ENCODE measurements at places on chromosomes 11 and 22. TPM values are rescaled to one million over a fixed set of nuclear protein-coding genes. Genes with fewer than 3 reads are reported as not detected.

DNA sequence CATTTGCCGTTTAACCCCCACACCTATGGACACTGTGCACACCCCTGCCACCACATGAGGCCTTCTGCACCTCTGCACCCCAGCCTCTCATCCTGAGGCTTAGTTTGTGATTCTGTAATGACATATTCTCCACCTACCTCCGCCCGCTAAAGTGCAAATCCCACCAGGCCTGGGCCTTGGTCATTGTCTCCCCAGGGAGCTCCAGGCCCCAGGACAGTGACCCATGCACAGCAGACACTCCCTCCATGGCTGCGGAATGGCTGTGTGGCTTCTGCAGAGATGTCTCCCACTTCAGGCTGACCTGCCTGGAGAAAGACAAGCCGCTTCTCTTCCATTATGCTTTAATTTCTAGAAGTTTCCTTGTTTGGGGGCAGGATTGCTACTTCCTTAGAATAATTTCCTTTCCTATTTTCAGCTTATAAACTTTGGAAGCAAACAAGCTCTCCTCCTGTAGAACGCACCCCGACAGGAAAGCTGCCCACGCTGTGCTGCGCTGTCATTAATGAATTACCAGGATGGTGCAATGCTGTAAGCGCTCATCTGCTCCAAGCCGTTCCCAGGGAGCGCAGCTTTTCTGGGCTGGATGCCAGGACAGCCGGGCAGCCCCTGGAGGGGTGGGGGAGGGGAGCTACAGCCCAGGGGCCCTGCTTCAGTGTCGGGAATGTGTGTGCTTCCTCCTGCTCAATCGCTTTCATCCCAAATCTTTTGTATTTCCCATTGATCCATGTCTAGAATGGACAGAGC lies 618.0 kb downstream of the BRD1 start:
- DNase-seq = no peak

DNA sequence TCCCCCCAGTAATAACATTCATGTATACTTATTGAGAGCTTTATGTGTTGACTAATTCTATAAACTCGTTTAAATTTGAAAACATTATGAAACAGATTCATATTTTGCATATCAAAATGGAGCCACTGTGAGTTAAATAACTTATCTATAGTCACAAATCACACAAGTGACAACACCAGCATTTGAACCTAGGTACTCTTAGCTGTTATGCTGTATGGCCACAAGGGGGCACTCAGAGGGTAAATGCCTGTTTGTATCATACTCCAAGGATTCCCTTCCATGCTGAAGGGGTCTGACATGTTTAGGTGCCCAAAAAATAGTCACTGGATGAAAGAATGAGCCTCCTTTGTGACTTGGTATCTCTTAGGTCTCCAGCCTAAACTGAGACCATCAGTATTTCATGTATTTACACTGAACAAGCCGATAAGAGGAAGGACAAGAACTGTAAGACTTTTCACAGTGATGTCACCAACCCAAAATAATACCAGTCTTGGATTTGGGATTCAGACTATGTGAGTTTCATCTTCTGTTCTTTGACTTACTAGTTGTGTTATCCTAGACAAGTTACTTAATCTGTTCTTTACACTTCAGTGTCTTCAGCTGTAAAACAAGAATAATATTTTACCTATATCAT lies 12.2 kb upstream of the OR52D1 start:
- peak; percentile 40 for DNase-seq

The TMEM86A gene
- total RNA-seq = 6.2 TPM

The SYT12 gene
- under 0.01 TPM for total RNA-seq

GRCh38 chr22:26912655-26913345 lies 255.4 kb downstream of the MIAT start:
- no peak for DNase-seq

- DNase-seq = no peak
Observed at GRCh38 chr11:113859665-113860064, 15.7 kb downstream of the USP28 start.

The TBX1 gene
- not detected for total RNA-seq

DNA sequence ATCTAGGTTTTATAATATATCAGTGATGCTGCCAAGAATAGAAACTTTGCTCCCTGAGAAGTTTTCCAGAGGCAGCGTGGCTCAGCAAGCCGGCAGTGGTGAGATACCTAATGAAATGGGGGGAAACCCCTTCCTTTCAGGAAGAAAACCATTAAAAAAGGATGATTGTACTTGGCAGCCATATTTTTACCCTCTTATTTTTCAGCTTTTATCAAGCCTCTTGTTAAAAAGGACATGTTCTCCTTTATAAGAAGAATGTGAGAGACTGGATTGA lies 9.0 kb upstream of the ME3 start:
- no peak for DNase-seq

Data from hematopoietic multipotent progenitor cell (in vitro differentiated cells).